ENCODE measurements at places on chromosomes 5 and 9. TPM values are rescaled to one million over a fixed set of nuclear protein-coding genes. Genes with fewer than 3 reads are reported as not detected.

DNA sequence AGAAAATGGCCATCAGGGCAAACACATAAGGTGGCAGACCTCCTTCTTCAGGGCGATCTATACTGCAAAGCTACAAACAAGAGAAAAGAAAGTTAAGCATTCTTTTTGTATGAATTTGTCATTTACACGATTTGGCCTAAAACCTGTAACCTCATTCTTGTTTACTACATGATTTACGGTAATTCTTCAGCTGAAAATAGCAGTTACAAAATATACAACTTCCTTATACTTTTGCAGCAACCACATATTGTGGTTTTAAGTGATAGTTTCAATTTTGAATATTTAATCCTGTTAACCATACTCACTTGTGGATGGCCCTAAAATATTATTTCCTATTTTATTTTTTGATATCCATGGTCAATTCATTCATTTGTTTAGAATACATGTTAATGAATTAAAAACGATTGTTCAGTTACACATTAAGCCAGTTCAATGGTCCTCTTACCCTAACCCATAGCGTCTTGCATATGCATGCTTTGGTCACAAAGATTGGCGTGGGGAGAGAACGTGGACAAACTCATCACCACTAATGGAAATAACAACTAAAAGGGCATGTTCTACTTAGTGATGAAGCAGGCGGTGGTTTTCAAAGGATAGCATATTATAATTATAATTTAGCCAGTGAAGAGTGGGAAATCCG, 16.6 kb downstream of the TUT7 start:
- DNase-seq: no peak

DNA sequence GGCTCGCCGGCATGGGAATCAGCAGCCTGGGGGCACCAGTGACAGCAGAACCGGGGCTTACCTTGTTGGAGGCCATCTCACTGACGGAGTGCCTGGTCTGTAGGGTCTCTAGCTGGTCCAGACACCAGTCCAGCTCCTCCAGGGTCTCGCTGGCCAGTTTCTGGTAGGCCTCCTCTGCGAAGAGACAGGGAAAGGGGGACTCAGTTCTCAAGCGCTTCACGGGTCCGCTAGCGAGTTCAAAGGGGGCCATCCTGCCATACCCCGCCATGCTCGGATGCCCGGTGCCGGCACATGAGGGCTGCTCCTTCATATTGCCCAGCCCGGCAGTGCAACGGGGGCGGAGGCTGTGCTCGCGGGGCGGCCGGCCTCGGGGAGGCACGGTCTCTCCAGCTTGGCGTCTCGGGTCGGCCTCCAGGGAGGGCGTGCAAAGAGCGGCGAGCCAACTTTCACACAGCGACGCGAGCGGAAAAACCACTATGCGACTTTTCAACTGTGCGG, 456.0 kb downstream of the RAB3C start:
- no peak for DNase-seq

DNA sequence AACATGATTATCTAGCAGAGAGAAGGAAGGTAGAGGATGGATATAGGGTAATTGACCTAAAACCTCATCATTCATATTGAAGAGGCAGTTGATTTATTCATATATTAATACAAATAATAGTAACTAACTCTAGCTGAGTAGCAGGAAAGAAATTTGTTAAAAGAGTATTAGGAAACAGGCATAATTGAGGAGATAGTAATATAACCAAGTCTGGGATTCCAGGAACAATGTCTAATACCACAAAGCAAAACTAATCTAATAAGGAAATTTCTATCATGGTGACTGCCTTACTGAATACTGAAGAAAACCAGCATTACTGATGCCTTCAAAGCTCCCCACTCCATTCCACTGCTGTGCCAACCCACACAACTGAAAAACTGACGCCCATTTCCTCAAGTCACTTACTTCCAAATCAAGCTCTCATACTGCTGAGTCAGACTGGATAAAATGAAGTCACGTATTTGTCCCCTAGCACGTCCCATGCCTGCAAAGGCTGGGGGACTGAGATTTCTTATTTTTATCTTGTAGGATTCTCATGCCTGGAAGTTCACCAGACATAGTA, 153.9 kb downstream of the SMC2 start:
- DNase-seq: no peak

- no peak for DNase-seq
These were observed 177.0 kb upstream of the PTGER4 start for GRCh38 chr5:40502736-40503135.

The MAP1B gene
- 13.7 TPM for polyA plus RNA-seq
